ENCODE measurements at places on chromosomes 1 and 21.

GRCh38 chr1:22131875-22132486 is 10.9 kb downstream of the WNT4 start:
- no peak for DNase-seq

- peak; percentile 19 for DNase-seq
Observed at GRCh38 chr21:15028186-15028585, 36.6 kb downstream of the NRIP1 start.

- no peak for DNase-seq
Observed at GRCh38 chr1:43410571-43410970, 20.9 kb downstream of the SZT2 start.

GRCh38 chr1:39976732-39977131 is 21.8 kb downstream of the MFSD2A start:
- DNase-seq, result no peak

DNA sequence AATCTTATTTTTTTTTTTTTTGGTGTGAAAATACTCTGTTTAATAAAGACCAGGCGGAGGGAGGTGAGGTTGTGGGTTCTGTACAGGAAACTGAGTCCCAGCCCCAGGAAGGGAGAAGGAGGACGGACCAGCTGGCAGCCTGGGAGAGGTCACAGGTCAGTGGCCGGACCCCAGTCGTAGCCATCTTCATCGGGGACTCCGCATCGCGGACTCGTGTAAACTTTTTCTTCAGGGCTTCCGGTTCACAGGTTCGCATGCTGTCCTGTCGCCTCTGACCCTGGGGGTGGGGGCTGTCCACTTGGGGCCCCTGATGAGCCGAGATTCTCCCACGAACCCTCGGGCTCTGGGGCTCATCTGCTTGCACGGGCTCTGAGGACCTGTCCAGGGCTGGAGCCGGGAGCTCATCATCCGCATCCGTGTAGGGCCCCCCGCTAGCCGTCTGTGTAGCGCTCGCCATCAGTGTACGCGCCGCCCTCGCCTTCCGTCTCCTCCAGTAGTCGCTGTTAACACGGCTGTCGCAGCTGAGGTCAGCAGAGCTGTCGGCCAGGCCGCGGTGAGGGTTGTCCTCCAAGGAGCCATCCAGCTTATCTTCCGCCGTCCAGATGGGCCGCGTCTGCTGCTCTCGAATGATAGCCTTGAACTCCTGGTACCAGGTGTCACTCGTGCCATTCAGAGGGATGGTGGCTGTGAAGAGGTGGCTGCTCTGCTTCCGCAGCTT is 975.7 kb upstream of the PRMT6 start:
- DNase-seq, result no peak

GRCh38 chr1:234208791-234209190 is 164.5 kb upstream of the COA6 start:
- no peak for DNase-seq

- DNase-seq, result no peak
Observed at GRCh38 chr21:34705011-34705410, 36.2 kb downstream of the CLIC6 start.

- DNase-seq, result no peak
Observed at GRCh38 chr1:4636186-4636585, 18.2 kb upstream of the AJAP1 start.

GRCh38 chr1:112515311-112516009 is 6.7 kb downstream of the WNT2B start:
- no peak for DNase-seq

DNA sequence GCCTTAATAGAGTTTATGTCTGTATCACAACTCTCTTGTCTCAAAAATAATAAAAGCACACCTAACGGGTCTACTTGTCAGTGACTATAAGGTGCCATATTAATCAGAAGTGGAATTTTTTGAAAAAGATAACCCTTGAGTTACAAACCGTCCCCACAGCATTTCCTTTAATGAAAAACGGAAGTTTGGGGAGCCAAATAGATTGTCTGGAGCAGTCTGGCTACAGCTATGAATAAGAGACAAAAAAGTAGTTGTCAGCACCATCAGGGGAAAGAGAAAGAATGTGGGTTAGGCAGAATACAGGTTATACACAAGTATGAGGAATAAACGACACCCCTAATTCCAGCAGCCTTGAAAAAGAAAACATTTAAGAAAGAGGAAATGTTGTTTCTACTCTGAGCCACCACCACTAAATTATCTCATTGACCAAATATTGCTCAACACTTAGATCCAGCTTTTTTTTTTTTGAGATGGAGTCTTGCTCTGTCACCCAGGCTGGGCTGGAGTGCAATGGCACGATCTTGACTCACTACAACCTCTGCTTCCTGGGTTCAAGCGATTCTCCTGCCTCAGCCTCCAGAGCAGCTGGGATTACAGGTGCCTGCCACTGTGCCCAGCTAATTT is 29.4 kb upstream of the USP24 start:
- no peak for DNase-seq

- DNase-seq, result no peak
Observed at GRCh38 chr1:217004776-217005436, 281.7 kb upstream of the ESRRG start.

GRCh38 chr1:91501523-91501851 is 836 bp downstream of the CDC7 start:
- peak; percentile 57 for DNase-seq

DNA sequence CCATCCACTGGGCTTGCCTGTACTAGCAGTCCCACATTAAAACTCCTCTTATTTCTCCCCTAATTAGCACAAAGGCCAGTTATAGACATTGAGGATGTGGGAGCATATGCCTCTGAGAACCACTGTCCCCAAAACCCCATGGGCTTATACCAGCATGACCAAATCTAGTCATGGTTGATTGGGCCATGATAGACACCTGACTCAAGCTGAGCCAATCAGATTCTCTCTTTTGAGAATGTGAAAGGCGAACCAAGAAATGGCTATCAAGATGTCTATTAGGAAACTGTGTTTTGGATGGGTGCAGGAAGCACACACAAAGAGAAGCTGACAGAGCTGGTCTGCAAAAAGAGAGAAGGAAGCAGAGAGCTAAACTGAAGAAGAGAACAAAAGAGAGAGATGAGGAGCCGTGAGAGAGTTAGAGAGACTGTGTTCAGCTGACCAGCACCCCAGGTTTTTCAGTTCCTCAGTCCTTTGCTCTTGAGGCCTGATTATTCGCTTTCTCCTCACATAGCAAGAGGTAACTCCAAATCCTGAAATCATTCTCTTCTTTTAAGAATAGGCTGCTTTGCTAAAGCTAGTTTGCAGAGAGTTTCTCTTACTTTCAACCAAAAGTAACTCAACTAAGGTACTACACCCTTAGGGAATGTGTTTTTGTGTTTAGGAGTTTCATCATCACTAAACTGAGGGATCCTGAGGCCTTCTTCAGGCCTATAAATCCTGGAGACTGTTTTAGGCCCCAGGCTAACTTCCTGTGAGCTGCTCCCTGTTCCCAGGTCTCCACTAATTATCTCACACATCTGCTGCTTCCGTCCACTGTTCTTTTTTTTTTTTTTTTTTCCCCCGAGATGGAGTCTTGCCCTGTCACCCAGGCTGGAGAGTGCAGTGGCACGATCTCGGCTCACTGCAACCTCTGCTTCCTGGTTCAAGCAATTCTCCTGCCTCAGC is 7.9 kb upstream of the TIPRL start:
- DNase-seq, result no peak

- no peak for DNase-seq
Observed at GRCh38 chr1:89758156-89758555, 62.7 kb upstream of the LRRC8D start.

- DNase-seq, result no peak
Observed at GRCh38 chr1:41751804-41752513, 166.8 kb downstream of the HIVEP3 start.

GRCh38 chr21:43004926-43005325 is 30.6 kb downstream of the PKNOX1 start:
- no peak for DNase-seq

GRCh38 chr1:223670458-223671159 is 5.1 kb upstream of the CAPN8 start:
- no peak for DNase-seq

DNA sequence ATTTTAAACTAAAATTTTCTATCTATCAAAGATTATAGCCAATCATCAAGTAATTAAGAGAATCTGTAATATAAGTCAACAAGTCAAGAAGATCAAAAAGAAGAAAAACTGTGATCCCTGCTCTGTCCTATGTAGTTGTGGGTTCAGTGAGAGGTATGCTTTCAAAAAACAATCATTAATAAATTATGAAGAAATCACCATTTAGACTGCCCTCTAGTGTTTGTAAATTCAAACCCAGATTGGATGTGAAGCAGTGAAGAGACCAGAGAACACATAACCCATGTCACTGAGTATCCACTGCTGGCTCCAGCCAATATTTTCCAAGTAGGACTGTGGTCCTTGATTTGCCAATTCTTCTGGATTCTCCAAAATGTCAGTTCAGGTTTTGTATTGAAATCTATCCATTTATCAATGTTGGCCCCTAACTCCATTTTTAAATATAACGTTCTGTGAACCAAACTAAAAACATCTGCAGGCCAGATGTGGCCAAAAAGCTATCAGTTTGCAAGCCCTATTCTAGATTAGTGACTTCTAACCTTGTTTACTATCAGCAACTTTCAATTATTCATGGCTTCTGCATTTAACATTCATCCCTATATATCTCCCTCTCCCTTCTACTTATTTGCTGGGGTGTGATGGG is 467.5 kb upstream of the CXADR start:
- DNase-seq, result no peak

DNA sequence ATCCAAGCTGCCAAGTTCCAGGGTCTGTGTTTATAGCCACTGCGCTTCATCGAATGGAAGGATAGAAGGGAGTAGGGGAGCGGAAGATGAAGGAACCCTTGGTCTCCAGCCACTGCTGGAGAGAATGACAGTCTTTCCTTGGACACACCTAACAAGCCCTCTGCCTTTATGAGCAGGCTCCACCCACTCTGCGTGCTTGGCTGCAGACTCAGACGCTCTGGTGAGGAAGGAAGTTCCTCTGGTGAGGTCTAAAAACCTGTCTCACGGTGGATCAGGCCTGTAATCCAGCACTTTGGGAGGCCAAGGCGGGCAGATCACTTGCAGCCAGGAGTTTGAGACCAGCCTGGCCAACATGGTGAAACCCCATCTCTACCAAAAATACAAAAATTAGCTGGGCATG is 55.4 kb downstream of the MATN1 start:
- no peak for DNase-seq

DNA sequence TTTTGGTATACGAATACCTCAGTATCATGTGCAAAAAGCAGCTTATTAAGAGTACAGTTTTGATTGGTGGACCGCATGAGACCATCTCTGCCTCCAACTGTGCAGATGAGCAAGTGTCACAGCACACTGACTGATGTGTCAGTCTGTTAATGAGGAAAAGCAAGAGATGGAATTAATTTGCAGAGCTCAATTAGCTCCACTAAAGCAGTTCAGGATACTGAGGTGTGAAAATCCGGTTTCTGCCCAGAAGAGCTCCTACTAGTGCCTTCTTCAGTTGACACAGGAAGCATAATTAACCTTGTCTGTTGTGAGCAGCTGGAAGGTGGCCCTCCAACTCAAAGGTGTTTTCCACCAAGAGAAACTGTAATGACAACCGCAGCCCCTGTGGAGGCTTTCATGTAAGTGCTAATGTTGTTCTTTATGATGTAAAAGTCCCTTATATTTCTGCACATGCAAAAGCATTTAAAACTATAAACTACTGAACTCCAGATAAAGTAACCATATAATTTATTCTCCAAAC is 44.3 kb downstream of the PCNX2 start:
- DNase-seq, result no peak

- no peak for DNase-seq
Observed at GRCh38 chr1:99004254-99004860, 304 bp downstream of the PLPPR5 start.

DNA sequence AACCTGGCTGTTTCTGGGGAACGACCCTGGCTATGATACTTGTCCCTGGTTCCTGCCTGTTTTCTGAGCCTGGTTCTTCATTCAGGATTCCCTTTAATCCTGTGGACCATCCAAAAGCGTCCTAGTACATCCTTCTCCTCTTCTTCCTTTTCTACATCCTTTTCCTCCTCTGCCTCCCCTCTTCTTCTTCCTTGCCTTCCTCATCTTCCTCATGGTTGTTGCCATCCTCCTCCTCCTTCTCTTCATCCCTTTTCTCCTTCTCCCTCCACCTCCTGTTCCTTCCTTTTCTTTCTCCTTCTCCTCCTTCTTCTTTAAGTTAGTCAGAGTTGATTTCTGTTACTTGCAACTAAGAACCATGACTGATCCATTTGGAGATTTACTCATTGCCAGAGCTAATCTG is 197.8 kb downstream of the FOXD2 start:
- no peak for DNase-seq

DNA sequence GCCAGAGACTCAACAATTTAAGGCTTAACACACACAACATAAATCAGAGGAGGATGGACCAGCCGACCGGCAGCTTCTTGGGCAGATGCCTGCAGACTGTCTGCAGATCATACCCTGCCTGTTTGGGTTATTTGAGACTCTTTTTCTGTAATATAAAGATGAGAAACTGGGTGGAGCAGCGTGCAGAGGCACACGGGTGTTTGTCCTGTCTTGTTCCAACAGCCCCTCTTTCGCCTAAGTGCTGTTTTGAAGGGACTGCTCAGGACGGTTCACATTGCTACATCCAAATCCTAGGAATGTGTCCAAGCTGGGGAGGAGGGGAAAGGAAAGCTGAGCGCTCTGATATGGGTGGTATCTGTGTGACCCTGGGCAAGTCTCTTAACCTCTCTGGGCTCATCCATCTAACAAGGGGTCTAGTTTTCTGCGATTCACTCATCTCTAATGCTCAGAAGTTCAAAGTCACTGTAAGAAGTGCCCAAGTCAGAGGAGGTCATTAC is 149.9 kb downstream of the CLIC6 start:
- DNase-seq, result no peak

DNA sequence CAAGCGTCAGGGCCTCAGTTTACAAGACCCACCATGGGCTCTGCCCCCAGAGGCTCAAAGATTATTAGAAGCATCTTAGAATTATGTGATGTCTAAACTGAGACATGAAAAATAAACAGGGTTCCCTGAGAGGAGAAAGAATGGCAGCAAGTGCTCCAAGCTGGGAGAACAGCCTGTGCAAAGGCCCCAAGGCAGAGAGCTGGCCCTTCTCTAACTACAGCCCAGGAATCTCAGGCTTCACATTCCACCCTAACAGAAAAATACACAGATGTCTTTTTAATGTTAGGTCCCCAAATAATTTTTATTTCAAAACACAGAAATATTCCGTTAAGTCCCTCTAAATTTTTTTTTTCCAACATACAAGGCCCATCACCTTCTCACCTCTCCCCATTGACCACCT is 21.7 kb downstream of the SSBP3 start:
- DNase-seq, result no peak

GRCh38 chr1:231629132-231629531 is 2.5 kb downstream of the DISC1 start:
- DNase-seq, result no peak

- DNase-seq, result no peak
Observed at GRCh38 chr1:204450461-204451257, 39.0 kb upstream of the PPP1R15B start.

- no peak for DNase-seq
Observed at GRCh38 chr1:202131956-202132821, 9.5 kb downstream of the GPR37L1 start.

GRCh38 chr1:154956544-154956941 is 644 bp upstream of the PBXIP1 start:
- DNase-seq, result no peak

Measured in NCI-H1436 treated with DMSO at 0.1 percent for 48 hours (cell line).